Neuronal stem cell (in vitro differentiated cells): ENCODE measurements at places on chromosomes 6 and 20.

DNA sequence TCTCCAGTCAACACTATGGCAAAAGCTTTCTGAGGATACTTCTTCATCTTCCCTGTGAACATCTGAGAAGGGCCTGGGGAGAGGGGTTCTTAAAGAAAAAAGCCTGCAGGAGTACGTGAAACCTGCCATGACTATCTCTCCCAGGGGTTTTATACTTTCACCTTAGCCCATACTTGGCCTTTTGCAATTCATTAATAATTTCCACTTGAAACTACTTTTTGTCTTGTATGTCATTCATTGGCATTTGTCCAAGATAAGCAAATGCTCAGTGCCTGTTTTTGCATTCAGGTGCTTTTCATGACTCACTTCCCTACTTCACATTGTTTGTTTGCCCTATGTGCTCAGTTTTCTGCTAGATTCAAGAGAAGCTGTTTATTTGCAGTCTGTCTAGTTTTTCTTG lies 580.3 kb upstream of the GJE1 start:
- H3K36me3 ChIP-seq: no peaks in the 10 kb centered on the region
- DNase-seq: no peak
- H3K4me1 ChIP-seq: no peaks in the 10 kb centered on the region
- no peak overlapping the region for H3K27ac ChIP-seq
- no peaks in the 10 kb centered on the region for H3K27me3 ChIP-seq

DNA sequence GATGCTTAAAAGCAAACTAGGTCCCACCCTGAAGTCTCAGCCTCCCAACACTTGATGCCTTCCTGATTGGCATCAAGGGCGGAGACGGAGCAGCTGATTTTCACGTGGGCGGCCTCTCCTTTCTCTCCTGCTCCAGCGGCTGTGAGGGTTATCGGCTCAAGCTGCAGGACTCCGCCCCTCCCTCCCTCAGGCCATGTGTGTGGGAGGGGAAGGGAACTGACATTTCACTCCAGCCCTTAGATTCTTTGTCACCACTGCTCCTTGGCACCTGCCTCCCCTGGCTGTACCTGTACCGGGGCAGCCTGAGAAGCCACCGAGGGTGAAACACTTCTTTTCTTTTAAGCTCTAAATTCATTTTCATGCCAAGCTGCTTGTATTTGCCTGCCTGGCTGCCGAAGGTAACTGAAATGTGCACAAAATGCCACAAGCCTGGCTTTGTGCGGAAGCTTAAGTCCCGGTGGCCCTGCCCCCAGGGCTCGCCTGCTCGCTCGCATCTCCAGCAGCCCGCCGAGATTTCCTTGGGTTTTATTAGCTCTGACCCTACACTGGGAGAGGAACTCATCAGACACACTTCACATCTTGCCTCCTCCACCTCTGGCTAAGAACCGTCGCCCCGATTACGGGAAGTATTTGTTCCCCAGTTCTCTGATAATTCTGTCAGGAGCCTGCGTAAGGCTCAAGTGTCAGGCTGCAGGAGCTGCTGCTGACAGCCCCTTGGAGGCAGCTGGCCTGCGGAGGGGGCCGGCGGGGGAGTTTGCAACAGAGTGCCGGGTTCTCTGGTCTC lies 9.6 kb upstream of the CPNE5 start:
- peak overlapping the region; percentile 42 for H3K4me3 ChIP-seq
- DNase-seq: peak; percentile 77
- H3K36me3 ChIP-seq: peaks cover 21% of the 10 kb centered on the region
- H3K4me1 ChIP-seq: peaks cover 9% of the 10 kb centered on the region
- H3K27ac ChIP-seq: no peak overlapping the region

DNA sequence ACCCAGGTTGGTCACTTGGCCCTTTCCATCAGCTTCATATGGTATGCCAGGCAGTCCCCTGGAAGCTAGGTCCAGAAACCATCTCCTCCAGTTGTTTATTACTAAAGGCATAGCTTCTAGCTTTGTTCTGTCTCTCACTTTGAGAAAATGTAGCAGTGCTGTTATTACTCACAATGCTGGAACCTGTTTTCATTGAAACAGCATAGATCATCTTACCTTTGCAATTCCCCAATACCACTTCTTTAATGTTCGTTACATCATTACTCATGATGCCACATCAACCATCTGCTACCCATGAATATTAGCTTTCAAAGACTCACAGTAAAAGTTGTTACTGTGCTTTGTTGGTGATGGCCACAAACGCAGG lies 88.3 kb downstream of the ADAT2 start:
- no peak overlapping the region for H3K4me3 ChIP-seq
- H3K27me3 ChIP-seq: no peaks in the 10 kb centered on the region
- H3K27ac ChIP-seq: no peak overlapping the region
- no peak for DNase-seq
- peaks cover 4% of the 10 kb centered on the region for H3K4me1 ChIP-seq

- peak overlapping the region; percentile 79 for H3K4me3 ChIP-seq
- no peaks in the 10 kb centered on the region for H3K36me3 ChIP-seq
- no peak overlapping the region for H3K27ac ChIP-seq
- DNase-seq: no peak
- H3K27me3 ChIP-seq: no peaks in the 10 kb centered on the region
- H3K4me1 ChIP-seq: peaks cover 7% of the 10 kb centered on the region
Observed at GRCh38 chr20:5002077-5002413, 735 bp upstream of the SLC23A2 start.

GRCh38 chr6:41955412-41955811 lies 13.8 kb upstream of the CCND3 start:
- H3K36me3 ChIP-seq: no peaks in the 10 kb centered on the region
- no peak overlapping the region for H3K27ac ChIP-seq
- H3K27me3 ChIP-seq: no peaks in the 10 kb centered on the region
- DNase-seq: no peak
- no peak overlapping the region for H3K4me3 ChIP-seq

DNA sequence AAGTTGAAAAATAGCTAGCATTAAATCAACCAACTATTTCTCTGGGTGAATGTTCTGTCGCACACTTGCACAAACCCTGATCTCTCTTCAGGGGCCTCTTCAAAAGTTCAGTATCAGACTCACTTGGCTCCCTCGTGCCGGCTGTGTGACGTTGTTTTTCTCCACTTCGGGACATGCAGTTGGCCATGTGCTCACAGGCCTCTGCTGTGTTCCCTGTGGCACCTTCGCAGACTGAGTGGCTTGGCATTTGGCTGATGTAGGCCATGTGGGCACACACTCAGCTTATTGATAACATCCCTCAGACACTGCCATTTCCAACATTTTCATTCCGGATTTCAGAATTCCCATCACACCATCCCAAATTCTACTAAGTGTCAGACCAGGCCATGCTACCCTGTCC lies 49.3 kb downstream of the PACRG start:
- peaks cover 7% of the 10 kb centered on the region for H3K4me1 ChIP-seq
- no peaks in the 10 kb centered on the region for H3K27me3 ChIP-seq
- H3K4me3 ChIP-seq: no peak overlapping the region
- no peak for DNase-seq
- H3K27ac ChIP-seq: no peak overlapping the region

DNA sequence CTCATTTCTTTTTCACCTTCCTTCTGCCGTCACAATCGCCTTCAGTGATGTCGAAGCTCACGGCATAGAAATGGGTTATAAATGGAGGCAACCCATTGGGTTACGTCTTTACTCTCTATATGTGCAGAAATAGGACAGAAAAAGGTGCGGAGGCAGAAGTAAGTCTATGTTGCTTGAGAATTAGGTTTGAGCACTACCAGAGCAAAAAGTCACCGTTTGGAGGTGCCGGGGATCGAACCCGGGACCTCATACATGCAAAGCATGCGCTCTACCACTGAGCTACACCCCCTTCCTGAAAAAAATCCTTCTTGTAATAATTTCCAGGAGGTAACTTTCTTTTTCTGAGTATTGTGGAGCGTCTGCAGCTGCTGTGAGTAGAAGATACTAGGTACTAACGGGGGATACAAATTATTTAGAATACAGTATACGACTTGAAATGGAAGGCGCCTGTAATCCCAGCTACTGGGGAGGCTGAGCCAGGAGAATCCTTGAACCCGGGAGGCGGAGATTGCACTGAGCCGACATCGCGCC lies 134.2 kb downstream of the TRIM27 start:
- H3K27ac ChIP-seq: no peak overlapping the region
- H3K4me3 ChIP-seq: peak overlapping the region; percentile 55
- peaks cover 4% of the 10 kb centered on the region for H3K4me1 ChIP-seq
- peaks cover 69% of the 10 kb centered on the region for H3K27me3 ChIP-seq

DNA sequence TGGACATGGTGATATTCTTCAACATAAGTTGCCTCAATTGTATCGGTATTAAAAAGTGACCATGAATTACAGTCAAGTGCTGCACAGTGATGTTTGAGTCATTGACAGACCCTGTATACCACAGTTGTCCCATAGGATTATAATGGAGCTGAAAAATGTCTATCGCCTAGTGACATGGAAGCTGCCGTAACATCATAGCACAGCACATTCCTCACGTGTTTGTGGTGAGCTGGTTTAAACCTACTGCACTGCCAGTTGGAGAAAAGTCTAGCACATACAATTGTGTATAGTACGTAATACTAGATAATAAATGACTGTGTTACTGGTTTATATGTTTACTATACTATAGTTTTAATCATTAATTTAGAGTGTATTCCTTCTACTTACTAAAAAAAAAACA lies 150.2 kb downstream of the CDH26 start:
- H3K27me3 ChIP-seq: no peaks in the 10 kb centered on the region
- H3K4me1 ChIP-seq: no peaks in the 10 kb centered on the region
- no peaks in the 10 kb centered on the region for H3K36me3 ChIP-seq
- DNase-seq: no peak

DNA sequence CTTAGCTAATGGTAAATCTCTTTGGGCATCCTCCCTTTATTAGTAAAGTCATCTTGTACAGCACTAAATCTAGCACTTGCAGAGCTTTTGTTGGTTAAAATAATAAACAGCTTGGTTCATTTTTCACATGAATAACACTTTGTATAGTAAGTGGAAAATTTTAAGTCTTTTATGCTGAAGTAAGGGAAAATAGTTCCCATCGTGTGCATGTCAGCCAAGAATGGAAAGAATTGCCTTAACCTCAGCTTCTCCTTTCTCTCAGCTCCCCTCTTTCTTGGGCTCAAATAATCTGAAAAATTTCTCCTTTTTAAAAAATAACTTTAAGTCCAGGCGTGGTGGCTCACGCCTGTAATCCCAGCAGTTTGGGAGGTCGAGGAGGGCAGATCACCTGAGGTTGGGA lies 16.6 kb downstream of the SNRPC start:
- DNase-seq: no peak
- peaks cover 9% of the 10 kb centered on the region for H3K36me3 ChIP-seq

GRCh38 chr6:154558513-154558912 lies 48.0 kb upstream of the CNKSR3 start:
- no peaks in the 10 kb centered on the region for H3K27me3 ChIP-seq
- H3K4me3 ChIP-seq: no peak overlapping the region
- no peak for DNase-seq
- H3K4me1 ChIP-seq: no peaks in the 10 kb centered on the region
- no peak overlapping the region for H3K27ac ChIP-seq
